NCI-H460 (cell line): ENCODE measurements at places on chromosomes 12 and 14.

DNA sequence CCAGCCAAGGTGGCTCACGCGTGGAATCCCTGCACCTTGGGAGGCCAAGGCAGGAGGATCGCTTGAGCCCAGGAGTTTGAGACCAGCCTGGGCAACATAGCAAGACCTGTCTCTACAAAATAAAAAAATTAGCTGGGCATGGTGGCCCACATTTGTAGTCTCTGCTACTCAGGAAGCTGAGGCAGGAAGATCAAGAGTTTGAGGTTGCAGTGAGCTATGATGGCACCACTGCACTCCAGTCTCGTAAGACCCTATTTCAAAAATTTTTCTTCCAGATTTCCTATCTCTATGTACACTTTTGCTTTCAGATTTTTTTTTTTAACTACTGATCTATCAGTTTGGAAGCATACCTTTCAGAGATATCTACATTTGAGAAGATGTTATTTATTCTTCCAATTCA, 15.3 kb downstream of the SNX6 start:
- DNase-seq, result no peak

GRCh38 chr14:54864526-54864925, 38.1 kb downstream of the GCH1 start:
- no peak for DNase-seq

GRCh38 chr12:19683178-19683927, 244.1 kb downstream of the AEBP2 start:
- DNase-seq, result peak; percentile 7

GRCh38 chr14:99391671-99392070, 89.0 kb downstream of the SETD3 start:
- DNase-seq, result no peak

DNA sequence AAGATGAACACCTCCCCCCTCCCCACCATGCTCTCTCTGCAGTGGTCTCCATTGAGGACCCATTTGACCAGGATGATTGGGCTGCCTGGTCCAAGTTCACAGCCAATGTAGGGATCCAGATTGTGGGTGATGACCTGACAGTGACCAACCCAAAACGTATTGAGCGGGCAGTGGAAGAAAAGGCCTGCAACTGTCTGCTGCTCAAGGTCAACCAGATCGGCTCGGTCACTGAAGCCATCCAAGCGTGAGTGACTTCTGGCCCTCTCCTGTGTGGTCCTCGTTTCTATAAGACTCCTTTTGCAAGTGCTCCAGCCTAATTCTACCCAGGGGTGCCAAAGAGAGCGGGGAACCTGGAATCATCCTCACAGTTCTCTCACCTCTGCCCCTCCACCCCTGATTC, 6.2 kb upstream of the ATN1 start:
- no peak for DNase-seq

- DNase-seq, result no peak
These were observed 751 bp downstream of the P3H3 start for GRCh38 chr12:6828781-6829535.

DNA sequence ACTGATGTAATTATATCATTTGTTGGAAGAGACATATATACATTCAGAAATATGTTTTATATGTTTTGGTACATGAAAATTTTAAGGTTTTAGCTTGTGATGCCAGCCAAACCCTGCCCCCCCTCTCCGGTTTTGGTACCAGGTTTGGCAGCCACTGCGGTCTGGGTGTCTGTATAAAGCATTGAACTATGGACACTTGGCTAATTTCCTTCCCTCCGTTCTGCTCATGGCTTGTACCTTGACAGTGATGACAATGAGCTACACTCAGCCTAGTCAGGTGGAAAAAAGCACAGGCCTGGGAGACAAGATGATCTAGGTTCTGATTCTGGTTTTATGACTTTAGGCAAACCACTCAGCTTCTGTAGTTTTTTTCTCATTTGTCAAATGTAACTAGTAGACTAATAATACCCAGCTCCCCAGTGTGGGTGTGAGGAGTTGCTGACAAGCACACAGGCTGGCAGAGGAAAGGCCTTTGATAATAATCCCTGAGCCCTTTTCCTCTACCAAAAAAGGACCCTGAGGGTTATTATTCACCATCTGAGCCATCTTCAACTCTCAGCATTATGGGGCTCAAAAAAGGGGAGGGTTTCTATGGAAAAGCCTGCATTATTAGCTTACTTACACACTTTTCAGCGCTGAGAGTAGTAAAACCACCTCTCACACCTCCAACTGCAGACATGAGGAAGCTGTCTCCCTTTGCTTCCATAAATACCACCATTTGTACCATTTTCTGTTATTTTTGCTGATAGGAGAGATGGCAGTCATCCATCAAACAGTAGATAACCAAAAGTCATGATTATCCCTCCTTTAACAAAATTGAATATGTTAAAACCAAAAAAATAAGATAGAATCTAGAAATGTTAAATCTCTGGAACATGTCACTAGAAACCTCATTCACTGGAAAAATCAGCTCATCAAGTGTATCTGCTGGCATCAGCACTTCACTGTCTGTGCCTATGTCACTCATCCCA, 76.3 kb upstream of the PSMC1 start:
- DNase-seq, result no peak

- DNase-seq, result no peak
These were observed 72.7 kb downstream of the MYRFL start for GRCh38 chr12:69897744-69898143.

DNA sequence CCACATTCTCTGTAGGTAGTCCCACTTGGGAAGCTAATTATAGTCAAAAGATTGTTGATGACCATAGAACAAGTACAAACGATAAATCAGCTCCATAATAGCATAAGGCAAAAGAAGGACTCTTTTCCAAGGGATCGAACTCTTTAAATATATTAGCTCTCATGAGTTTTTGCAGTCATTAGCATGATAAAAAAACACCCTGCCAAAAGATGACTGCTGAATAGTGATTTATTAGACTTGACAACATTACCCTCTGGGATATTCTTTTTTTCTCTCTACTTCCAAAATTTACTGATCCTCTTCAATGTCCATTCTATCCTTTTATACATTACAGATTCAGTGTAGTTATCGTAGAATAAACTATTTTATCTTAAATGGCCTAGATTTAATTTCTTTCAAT, 14.2 kb downstream of the EPYC start:
- DNase-seq, result no peak

GRCh38 chr14:75373133-75373532, 54.7 kb upstream of the JDP2 start:
- DNase-seq, result no peak

DNA sequence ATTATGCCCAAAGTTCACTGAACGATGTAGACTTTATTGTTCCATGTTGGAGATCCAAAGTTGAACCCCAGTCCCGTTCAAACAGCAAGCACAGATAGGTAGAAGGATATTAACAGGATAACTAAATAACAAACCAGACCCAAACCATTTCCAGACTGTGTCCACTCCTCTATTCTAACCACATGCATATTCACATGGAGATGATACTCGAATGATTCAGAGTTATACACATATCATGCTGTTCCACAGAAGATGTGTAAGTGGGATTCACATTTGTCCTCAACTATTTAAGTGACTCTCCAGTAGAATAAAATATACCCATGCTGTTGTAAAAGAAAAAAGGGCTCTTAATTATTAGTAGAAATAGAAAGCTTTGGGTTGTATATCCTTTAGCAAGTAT, 185.9 kb downstream of the ITPR2 start:
- DNase-seq, result no peak

- no peak for DNase-seq
These were observed 2.6 kb downstream of the AQP6 start for GRCh38 chr12:49975318-49975761.

DNA sequence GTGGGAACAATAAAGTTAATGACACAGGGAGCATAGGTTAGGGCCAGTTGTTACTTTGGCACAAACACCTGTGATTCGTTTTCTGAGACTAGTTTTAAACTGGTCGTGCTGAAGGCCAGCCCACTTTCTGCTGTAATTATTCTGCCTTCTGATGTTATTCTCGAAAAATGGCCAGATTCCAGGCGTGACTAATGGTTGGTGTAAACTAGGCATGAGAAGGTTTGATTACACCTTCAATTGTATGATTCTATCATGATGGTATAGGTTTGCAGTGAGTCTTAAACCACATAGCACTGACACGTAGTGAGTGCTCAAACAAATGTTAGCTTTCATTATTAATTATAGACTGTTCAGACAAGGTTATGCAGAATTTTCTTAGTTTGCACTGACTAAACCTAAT, 39.0 kb downstream of the CKB start:
- DNase-seq, result no peak

DNA sequence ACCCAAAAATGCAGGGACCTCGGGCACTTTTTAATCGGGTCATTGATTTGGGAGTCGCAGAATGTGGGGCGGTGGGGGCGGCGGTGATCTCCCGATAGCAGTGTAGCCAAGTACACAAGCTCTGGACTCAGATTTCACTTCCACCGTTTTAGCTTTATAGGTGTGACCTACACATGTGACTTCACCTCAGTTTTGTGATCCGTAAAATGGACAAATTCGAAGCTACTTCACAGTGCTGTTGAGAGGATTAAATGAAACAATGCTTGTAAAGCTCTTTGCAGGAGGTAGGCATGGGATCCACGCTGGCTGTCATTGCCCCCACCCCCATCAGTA, 478 bp downstream of the RITA1 start:
- DNase-seq, result no peak

- no peak for DNase-seq
These were observed 43.1 kb upstream of the DLK1 start for GRCh38 chr14:100683578-100683977.

- no peak for DNase-seq
These were observed 4.7 kb downstream of the LTB4R start for GRCh38 chr14:24315807-24316596.
